ENCODE measurements at places on chromosomes 3 and 15.

GRCh38 chr3:196186651-196187573 is 24.3 kb downstream of the ZDHHC19 start:
- H3K27me3 ChIP-seq: no peaks in the 10 kb centered on the region
- no peaks in the 10 kb centered on the region for H3K36me3 ChIP-seq
- peak; percentile 31 for DNase-seq
- H3K4me1 ChIP-seq: peaks cover 26% of the 10 kb centered on the region
- H3K4me3 ChIP-seq: peak overlapping the region; percentile 56

DNA sequence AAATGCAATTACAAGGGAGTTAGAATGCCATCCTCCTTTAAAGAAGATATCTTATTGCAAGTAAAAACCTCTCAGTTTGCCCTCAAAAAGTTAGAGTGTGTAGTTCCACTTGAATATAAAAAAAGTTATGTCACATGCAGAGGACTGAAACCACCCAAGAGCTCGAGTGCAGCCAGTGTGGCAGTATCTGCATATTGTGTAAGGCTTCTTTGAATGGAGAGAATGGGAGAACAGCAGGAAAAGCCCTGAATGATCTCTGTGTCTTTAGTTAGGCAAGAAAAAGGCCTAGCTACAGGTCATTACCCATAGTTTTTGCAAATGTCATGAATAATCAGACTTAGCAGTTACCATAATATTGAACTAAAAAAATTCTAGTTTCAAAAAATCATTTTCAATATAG is 13.9 kb upstream of the TEX9 start:
- no peak overlapping the region for H3K4me3 ChIP-seq
- no peaks in the 10 kb centered on the region for H3K27me3 ChIP-seq
- no peaks in the 10 kb centered on the region for H3K4me1 ChIP-seq
- no peak for DNase-seq
- no peak overlapping the region for H3K27ac ChIP-seq

DNA sequence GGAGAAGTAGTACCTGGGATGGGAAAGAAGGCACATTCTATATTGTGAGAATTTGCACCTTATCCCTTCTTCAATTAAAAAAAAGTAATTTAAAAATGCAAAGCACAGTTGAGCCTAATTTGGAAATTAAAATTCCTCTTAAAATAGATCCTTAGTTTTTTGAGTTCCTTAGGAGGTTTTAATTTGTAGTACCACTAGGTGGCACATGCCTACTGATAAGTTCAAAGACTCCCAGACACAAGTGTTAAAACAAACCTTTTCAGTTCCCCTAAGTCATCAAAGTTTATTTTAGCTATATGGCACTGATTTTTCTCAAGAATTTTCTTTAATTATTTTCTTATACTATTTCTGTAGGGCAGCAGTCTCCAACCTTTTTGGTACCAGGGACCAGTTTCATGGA is 127.6 kb upstream of the AZI2 start:
- no peaks in the 10 kb centered on the region for H3K36me3 ChIP-seq
- no peak overlapping the region for H3K27ac ChIP-seq
- H3K4me3 ChIP-seq: no peak overlapping the region

- H3K27ac ChIP-seq: no peak overlapping the region
- no peaks in the 10 kb centered on the region for H3K36me3 ChIP-seq
- H3K4me1 ChIP-seq: no peaks in the 10 kb centered on the region
- H3K4me3 ChIP-seq: no peak overlapping the region
- H3K27me3 ChIP-seq: no peaks in the 10 kb centered on the region
- DNase-seq: no peak
Observed at GRCh38 chr3:55173504-55173903, 245.6 kb upstream of the LRTM1 start.

Data from T-helper 17 cell (primary cell).